Activated T-cell treated with anti-CD3 and anti-CD28 coated beads for 48 hours (primary cell): ENCODE measurements at places on chromosomes 6 and 20.

- DNase-seq: no peak
Measured at GRCh38 chr6:157151989-157152388, 171.3 kb downstream of the TMEM242 start.

DNA sequence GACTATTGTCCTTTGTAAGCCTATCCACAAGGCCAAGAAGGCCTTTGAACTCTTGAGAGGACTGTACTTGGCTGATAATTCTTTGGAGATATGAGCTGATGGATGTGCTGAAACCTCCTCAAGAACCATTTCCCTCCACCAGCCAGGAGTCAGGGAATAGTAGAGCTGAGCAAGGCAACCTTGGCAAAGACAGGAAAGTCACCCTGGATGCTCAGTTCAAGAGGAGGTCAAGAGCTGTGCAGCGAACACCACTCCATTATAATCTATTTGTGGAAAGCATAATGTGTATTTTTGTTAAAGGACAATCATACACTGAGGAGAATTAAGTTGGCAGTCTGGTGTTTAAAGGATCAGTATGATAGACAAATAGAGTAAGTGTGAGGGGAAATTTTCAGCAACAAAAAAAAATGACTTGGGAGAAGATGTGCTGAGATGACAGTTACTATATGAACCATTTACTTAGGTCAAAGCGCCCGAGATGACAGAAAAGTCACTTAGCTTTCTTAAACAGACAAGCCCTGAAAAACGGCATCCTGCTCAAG lies 177.2 kb upstream of the COL21A1 start:
- no peak for DNase-seq

DNA sequence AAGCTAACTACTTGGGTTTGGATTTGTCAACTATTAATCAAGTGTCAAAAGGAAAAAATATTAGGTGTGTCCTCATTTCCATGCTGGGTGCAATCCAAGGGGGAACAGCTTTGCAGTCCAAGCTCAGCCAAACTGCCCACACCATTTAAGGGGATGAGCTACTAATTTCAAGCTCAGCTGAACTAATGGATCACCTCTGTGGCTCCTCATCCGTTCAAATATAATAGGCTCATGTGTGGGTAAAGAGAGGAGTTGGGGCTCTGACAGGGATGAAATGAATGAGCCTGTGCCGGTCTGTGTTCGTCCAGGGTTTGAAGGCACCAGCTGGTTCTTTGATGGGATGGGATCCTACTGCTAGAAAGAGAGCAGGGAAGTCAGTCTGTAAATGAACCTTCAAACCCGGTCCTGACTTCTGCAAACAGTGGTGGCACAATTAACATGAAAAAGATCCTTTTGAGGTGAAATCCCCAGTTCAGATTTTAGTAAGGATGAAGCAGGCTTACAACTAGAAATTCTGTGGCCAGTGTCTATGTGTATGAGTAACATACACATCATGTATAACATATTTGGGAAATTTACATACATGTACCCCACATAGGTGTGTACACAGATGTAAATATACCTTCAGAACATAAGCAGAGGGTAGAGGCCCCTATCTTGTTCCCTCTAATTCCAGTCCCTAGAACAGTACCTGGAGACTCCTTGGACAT lies 41.9 kb downstream of the TTI1 start:
- no peak for DNase-seq

DNA sequence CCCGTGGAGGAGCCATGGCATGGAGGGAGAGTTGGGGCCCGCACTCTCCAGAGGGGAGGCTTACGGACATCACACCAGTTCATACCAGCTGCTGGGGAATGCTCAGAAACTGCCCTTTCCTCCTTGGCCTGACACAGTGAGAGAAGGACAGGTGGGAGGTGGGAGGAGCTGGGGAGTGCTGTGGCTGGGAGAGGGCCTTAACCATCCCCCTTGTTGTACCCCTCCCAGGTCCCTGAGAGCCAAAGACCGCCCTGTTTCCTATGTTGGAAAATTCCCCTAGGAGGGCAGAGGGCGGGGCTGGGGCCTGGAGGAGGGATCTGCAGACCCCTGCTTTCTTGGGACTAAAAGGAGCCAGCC lies 24.1 kb downstream of the FOXP4 start:
- no peak for DNase-seq

DNA sequence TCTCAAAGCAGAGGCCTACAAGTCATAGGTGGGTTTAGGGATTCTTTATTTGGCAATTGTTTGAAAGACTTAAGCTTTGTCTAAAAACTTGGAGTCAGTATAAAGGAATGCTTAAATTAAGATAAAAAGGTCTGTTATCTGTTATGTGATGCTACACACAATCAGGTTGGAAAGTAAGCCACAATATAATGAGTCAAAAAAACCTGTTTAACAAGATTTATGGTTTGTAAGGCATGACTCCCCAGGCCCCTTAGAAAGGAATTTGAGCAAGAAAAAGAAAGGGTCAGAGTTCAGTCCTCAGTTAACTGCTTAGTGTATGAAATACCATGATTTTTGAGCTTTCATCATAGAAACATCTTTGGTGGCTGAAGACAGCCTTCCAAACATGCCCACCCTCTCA lies 66.8 kb upstream of the HMGN3 start:
- no peak for DNase-seq

- no peak for DNase-seq
Measured at GRCh38 chr6:110125361-110125760, 54.1 kb downstream of the WASF1 start.

- peak; percentile 3 for DNase-seq
Measured at GRCh38 chr6:118283766-118284165, 264.3 kb upstream of the PLN start.

- no peak for DNase-seq
Measured at GRCh38 chr20:45727044-45727443, 4.9 kb downstream of the SPINT4 start.

DNA sequence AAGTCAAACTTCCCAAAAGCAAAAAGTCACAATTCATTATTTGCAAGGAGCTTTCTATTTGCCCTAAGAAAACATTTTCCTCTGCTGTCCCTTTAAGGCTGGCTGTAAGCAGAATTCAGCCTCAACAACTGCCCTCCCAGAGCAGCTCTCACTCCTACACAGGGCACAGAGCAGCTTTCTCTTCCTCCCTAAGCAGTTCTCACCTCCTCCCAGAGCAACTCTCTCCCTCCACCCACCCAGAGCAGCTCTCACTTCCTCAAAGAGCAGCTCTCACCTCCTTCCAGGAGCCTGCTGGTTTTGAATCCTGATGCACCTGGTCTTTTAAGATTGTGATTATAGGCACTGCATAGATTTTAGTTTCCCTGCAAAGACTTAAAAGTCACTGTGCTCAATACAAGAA lies 120.6 kb upstream of the TMEM181 start:
- no peak for DNase-seq

GRCh38 chr20:44475694-44476560 lies at the start of gene TTPAL:
Gene TTPAL, plus strand, starts transcription at chr20:44475874. Its CDS starts 4,126 bp downstream, at chr20:44480000.
- peak; percentile 93 for DNase-seq

GRCh38 chr6:42150254-42150653 lies 7.8 kb upstream of the C6orf132 start:
- no peak for DNase-seq

GRCh38 chr20:13022401-13023155 lies 13.8 kb downstream of the SPTLC3 start:
- no peak for DNase-seq

DNA sequence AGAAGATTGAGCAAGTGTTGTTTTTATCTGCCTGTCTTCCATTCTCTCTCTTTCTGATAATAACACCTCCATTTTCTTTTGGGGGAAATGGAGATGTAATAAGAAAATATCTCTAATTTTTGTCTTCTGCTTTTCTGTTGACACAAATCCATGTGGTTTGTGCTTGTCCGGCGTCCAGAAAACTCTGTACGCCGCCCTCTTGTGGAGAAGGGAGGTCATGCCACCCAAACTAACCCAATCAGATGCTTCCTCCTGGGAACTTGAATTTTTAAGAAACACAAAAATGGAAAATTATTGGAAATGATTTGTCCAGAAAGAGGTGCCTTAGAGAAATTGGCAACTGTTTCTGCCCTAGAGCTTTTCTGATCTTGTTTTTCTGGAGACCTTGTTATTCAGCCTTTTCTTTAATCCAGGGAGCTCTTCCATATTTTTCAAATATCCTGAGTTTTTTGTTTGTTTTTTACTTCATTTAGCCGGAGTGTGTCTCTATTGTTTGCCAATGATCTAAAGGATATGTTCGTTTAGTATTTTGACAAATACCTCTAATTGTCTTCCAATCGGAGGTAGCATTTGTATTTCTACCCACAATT lies 17.8 kb upstream of the FNDC1 start:
- peak; percentile 46 for DNase-seq

DNA sequence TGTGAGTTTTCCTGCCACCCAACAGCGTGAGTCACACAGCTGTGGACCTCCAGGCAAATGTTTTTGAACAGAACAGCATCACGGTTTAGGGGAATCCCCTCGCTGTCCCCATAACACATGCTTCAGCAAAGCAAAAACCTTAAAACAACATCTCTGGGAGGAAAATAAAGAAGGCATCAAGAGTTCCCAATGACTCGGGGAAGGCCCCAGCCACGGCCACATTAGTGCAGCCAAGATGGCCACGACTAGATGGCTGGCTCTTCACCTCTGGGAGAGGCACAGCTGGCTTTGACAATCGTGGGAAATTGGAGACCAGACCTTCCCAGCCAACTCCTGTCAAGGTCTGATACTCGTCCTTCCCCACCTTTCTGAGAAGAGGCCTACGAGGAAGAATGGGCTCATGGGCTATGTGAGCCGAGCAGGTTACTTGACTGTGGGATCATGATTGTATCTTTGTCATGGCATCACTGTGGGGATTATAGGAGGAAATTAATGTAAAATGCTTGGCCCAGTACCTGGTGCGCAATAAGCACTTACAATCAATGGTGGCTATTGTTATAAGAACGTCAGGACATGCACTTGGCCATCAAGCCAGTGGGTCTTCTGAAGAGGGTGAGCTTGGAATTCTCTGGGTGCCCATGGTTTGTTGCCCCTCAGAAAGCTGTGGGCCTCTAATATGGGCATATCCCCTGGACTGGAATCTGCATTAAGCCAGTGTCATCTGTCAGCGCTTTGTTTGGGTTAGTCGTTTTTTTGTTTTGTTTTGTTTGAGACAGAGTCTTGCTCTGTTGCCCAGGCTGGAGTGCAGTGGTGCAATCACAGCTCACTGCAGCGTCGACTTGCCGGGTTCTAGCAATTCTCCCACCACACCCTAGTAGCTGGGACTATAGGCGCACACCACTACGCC lies 43.6 kb downstream of the FGD2 start:
- DNase-seq: peak; percentile 59

DNA sequence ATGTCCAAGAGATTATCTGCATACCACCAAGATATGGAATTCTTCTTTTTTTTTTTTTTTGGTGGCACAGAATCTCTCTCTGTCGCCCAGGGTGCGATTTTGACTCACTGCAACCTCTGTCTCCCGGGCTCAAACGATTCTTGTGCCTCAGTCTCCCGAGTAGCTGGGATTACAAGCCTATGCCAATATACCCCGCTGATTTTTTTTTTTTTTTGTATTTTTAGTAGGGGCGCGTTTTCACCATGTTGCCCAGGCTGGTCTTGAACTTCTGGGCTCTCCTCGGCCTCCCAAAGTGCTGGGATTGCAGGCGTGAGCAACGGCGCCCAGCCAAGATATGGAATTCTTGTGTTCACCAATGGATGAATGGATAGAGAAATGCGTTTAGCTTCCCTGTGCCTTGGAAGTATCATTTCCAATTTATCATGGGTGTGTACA lies 31.0 kb downstream of the POM121L2 start:
- no peak for DNase-seq

DNA sequence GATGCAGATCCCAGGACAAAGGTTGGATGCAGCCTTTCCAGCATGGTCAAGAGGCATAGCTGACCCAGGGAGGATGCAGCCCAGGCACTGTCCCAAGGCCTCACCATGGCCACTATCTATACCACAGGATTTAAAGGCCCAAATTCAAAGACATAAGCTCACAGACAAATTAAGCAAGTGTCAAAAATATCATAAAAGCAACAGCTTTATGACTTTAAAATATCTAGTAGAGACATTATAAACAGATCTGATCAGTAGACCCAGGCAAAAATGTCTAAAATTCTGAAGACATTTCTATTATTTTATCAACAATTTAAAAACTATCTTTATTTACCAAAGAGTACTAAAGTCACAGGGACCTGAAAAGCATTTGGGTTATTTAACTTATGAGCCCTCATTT lies 373.5 kb downstream of the CDC5L start:
- DNase-seq: no peak

DNA sequence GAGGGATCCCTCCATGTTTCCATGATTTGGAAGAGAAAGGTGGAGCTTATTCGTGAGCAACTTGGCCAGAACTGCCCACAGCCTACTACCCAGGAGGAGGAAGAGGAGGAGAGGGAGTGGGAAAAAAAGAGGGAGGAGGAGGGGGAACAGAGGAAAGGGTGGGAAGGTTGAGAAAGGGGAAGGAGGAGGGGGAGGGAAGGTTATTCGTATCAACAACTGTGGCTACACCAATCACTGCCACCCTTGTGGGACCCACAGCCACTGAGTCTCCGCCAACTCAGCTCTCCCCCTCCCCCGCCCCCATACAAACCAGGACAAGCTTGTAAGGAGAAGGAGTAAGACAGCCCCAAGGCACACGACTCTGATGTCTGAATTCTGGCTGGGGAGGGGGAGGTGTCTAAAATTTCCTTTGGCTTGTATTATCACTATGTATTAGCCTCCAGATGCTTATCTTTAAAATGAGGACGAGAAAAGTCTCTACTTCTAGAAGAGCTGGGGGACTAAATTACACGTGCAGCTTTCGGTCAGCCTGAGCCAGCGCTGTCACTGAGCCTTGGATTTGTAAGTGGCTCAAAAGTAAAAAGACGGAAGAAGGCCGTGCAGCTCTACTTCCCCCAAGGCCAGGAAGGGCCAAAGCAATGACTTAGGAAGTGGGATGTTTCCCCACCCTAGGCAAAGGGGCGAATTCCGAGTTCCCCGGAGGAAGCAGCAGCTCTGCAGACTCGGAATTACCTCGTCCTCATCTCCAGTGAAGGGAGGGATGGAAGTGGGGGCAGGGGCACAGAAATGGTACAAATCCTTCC lies 1.0 kb downstream of the FKBP1A start:
- DNase-seq: no peak

DNA sequence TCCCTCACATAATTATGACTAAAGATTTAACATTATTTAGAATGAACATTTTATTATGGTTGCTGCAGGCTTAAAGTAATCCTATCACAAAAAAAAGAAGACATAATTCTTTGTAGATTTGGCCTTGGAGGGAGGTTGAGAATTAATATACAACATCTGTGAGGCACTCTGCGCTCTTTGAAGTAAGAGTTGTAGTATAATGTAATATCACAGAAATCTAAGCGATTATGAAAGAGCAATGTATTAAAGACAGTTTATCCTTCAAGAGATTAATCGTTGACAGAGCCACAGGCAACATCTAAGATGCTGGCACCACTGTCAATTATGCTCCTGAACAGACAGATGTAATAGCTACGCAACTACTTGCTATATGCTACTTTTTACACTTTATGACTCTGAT lies 946.8 kb downstream of the GRIK2 start:
- DNase-seq: no peak

GRCh38 chr6:107064579-107065065 lies 36.6 kb downstream of the MTRES1 start:
- DNase-seq: peak; percentile 18

GRCh38 chr20:6473197-6473596 lies 294.3 kb upstream of the BMP2 start:
- no peak for DNase-seq

GRCh38 chr6:118709859-118710350 lies 58.5 kb upstream of the CEP85L start:
- peak; percentile 62 for DNase-seq

- no peak for DNase-seq
Measured at GRCh38 chr6:5536644-5537043, 275.3 kb downstream of the FARS2 start.

- no peak for DNase-seq
Measured at GRCh38 chr20:20334489-20334888, 33.4 kb upstream of the INSM1 start.

- no peak for DNase-seq
Measured at GRCh38 chr6:6564154-6564553, 24.4 kb upstream of the LY86 start.
